Stimulated activated CD8-positive, alpha-beta memory T cell treated with anti-CD3 and anti-CD28 coated beads, Interleukin-15, amount 100 ng/mL, for 4 hours (primary cell): ENCODE measurements at places on chromosomes 1 and 21.

DNA sequence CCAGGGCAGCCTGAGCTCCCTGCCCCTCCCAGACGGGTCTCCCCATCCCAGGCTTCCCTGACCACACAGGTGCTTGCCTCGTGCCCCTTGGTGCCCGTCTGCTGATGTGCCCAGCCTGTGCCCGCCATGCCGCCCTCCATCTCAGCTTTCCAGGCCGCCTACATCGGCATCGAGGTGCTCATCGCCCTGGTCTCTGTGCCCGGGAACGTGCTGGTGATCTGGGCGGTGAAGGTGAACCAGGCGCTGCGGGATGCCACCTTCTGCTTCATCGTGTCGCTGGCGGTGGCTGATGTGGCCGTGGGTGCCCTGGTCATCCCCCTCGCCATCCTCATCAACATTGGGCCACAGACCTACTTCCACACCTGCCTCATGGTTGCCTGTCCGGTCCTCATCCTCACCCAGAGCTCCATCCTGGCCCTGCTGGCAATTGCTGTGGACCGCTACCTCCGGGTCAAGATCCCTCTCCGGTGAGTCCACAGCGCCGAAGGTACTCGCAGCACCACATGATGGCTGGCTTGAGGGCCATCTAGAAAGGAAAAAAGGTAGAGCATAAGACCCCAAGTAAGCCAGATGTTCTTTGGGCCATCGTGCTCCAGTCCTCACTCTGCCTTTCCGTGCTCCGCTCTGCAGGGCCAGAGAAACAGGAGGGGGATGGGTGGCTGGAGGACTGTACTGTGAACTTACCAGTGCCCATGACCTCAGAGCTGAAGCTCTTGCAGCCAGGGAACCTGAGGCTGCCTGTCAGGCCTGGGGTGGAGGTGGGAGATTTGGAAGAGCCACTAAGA, 1.4 kb downstream of the ADORA1 start:
- DNase-seq = no peak

DNA sequence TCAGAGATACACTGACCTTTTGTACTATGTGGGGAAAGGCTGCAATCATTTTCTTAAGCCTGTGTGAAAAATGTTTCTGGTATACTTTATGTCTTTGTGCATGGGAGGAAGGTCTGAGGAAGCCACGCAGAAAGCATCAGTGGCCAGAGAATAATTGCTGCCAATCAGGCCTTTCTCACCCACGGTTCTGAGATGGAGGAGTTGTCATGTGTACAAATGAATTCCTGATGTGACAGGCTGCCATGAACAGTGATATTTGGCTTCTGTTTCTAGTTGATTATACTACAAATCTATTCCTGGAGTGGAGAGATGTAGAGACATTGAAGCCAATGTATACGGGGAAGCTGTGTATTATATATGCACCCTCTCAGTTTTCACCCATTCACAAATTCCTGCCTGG, 142.6 kb downstream of the GRIK1 start:
- no peak for DNase-seq

- no peak for DNase-seq
These were observed 16.4 kb upstream of the ATP1A4 start for GRCh38 chr1:160134791-160135572.

DNA sequence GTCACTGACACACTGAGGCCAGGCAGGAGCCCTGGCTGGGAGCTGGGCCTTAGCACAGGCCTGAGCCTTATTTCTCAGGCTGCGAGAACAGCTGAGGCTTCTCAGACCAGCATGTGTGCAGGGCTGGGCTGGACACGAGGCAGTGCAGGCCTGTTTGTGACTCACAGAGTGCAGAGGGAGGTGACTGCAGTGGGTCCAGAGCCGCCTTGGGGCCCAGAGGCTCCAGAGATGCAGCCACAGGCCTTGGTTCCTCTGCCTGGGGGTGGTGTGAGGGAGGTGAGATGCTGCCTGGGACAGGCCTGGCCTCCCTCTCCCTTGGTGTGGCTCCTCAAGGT, 61.2 kb upstream of the ETV3 start:
- DNase-seq = no peak

DNA sequence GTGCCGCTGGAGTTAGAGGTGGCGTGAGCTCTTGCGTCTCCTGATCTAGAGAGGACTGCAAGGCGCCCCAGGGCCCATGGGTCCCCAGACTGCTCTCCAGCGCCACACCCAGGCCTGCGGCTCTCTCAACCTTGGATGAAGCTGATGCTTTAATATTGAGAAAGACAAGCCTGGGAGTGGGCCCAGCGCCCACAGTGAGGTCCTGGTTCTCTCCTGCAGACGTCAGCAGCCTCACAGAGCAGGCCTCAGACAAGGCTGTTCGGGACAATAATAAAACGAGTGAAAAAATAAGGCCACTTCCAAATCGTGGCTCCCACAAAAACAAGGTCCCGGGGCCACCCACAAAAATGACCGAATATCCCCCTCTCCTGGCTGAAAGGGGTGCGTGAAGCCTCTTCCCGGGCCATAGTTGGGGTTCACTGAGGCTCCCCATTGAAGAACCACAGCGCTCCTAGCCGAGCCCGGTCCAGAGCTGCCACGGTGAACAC, 6.0 kb upstream of the DNMT3L start:
- DNase-seq = no peak

GRCh38 chr1:202235856-202236837, 42.5 kb downstream of the LGR6 start:
- no peak for DNase-seq

DNA sequence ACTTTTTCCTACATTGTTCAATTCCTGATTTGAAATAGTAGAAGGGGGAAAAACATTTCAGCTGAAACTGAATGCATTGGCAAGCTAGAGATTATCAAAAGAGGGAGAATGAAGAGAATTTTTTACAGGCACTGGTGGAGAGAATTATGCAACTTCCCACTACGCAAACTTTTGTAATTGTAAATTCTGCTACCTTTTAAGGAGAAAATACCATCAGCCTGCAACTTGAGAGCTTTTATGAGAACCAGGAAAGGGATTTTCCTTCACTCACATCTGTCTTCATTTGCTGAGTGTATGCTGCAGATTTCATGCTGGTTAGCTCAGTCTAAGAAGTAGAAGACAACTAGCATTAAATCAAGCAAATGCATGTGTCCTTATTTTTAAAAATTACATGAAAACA, 43.7 kb downstream of the ADAMTS1 start:
- no peak for DNase-seq

- DNase-seq = no peak
These were observed 242.5 kb upstream of the OLFM3 start for GRCh38 chr1:102239247-102239646.

DNA sequence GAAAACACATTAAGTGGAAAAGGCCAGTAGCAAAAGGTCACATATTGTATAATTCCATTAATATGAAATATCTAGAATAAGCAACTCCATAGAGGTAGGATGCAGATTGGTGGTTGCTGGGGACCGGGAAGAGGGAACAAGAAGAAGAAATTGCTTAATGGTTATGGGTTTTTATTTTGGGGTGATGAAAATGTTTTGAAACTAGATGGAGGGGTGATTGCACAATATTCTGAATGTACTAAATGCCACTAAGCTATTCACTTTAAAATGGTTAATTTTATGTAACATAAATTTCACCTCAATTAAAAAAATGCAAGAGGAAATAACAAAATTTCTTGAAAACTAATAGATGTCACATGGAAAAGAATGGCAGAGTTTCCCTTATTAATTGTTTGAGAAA, 6.7 kb downstream of the KIAA0040 start:
- DNase-seq = no peak

GRCh38 chr1:205504311-205505075, at the start of gene CDK18:
CDK18 (plus strand) TSS chr1:205504669; CDS start chr1:205523168, 18,499 bp downstream.
- DNase-seq = peak; percentile 23

DNA sequence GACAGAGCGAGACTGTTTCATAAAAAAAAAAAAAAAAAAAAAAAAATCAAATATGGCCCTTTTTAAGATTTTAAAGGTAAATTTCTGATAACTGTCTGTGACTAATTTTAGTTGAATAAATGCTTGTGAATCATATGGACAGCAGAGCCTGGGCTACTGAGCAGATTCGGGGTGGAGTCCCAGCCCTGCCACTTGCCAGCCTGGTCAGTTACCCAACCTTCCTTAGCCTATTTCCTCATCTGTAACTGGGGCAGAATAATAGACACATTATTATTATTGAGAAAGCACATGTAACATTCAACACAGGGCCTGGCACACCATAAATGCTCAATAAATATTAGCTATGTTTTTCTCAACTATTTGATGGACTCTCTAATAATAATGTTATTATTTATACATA, 11.2 kb upstream of the H3-3A start:
- no peak for DNase-seq

DNA sequence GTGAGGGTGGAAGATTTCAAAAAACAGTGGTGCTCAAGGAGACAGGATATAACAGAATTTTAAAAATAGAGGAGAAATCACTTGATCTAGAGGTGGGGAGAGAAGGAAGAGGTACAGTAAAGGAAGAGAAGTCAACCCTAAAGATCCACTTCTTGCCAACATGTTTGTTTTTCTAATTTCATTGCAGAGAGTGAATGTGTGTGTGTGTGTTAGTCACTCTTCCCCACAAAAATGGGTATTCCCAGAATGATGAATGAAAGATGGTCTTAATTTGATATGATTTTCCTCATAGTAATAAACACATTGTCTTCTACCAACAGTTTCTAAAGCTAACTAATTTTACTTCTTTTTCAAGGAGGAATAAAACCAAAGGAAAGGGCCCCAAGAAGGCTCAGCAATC, 74.2 kb upstream of the NGF start:
- no peak for DNase-seq

DNA sequence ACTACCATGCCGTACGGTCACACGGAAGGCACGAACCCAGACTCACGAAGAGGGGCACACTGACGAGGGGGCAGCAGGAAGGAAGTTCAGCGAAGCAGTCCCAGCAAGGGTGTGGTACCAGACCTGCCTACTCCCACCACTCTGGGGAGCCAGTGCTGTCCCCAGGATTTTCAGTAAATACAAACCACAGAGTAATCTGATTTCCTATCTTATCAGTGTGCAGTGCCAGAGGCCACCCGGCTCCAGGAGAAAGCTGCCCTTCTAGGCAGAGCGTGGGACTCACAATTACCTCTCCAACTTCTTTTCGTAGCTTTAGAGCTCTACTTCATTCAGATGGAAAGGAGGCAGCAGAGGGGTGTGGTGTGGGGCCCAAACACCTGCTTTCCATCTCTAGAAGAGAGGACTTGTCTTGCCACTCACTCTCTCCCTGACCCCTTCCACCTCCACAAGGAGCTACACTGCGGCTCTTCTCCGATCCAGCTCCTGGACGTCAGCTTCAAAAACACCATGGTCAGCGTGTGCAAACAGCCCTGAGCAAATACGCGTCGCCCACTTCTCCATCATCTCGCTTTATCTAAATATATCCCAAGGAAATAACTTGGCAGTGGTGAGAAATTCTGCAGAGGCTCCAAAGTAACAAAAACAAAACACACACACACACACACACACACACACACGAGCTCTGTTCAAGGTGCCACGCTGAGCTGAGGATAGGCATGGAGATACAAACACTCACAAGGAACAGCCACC, 98.5 kb downstream of the MRPL37 start:
- DNase-seq = no peak

DNA sequence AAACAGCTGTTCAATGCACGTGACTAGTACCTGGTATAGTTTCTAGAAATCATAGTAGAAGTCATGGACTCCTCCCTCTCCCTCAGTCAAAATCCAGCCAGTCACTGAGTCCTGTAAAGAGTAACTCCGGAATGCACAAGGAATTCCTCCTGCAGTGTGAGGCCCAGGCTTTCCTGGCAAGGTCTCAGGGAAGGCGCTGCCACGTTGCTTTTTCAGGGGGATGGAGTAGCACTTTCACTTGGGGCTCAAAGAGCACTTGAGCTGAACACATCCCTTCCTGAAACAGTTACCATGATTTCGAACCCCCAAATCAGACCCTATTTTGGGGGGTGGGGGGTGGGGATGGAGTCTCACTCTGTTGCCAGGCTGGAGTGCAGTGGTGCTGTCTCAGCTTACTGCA, 26.4 kb upstream of the LRRC8D start:
- DNase-seq = no peak

DNA sequence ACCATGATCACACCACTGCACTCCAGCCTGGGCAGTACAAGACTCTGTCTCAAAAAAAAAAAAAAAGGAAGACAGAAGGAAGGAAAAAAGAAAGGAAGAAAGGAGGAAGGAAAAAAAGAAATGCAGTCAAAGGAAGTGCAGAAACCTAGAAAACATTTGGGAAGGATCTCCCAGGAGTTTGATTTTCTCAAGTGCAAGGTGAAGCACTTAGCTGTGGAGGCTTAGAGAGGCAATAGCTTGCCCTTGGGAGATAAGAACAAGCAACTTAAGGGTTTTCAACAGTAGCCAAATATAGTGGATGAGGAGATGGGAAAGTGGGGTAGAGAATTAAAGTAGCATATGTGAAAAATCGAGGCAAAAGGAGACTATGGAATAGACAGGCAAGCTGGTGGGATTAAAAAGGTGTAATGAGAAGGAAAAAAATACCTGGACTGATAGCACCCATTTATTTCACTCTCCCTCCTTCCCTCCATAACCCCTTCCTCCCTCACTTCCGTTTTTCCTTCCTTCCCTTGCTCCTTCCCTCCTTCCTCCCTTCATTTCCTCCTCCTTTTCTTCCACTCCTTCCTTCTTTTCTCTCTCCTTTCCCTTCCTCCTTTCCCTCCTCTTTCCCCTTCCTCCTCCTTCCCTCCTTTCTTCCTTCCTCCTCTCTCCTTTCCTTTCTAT, 6.8 kb upstream of the FAM89A start:
- no peak for DNase-seq

- DNase-seq = no peak
These were observed 43.0 kb upstream of the TMEM61 start for GRCh38 chr1:54937469-54937868.

DNA sequence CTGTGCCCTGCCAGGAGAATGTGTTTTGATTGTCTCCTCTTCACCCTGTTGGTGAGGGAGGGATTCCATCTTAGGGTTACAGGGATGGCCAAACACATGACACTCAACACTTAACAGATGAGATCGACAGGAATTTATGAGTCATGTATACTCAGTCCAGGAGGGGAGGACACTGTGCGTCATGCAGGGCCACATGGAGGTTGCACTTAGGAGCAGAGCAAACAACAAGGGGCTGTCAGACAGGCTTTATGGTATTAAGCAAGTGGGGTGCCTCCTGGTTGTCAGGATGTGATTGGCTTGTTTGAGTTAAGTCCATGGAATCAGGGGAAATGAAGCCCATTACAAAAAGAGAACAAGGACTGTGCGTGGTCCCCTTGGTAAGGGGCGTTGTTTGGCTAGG, 26.9 kb downstream of the EDARADD start:
- no peak for DNase-seq

DNA sequence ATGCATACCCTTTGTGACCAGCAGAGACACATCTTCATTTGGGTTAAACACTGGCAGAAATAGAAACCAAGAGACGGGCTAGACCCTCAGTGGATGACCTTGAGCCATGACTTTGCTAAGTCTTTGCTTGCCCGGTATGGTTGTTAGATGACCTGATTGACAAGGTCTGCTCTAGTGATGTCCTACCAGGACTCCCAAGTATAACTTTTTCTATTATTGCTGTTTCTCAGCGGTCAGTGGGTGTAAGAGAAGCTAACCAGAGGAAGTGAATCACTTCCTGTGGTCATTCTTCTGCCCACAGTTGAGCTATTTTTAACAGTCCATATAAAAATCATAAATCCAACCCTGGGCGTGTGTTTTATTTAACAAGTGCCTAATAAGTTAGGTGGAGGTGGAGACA, 126.2 kb upstream of the ETS2 start:
- no peak for DNase-seq

- no peak for DNase-seq
These were observed 33.4 kb upstream of the NRIP1 start for GRCh38 chr21:15098181-15098580.

GRCh38 chr21:35603494-35603893, 456.8 kb downstream of the SETD4 start:
- no peak for DNase-seq

GRCh38 chr1:7424352-7424890, 346.7 kb upstream of the VAMP3 start:
- no peak for DNase-seq

GRCh38 chr1:150966011-150966410, 8.6 kb downstream of the CERS2 start:
- no peak for DNase-seq
